SK-N-SH treated with all-trans-retinoic acid at 6 μM for 48 hours (cell line): ENCODE measurements at places on chromosomes 2 and 18.

DNA sequence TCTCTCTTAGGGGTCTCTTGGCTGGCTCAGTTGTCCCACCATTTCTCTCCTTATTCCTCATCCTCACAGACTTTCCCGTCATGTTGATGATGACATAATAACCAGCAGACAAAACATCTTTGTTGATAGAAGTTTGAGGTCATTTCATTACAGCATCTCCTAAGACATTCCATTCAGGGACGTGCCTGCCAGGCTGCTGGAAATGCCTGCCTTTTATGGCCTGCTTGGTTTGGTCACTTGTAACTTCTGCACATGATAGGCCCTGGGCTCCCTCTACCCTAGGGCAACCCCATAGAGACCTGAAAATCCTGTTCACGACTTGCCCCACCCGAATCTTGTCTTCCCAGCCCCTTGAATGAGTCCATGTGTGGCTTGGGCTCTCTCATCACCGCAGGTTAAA, 81.7 kb downstream of the SDC1 start:
- no peak for ATAC-seq

DNA sequence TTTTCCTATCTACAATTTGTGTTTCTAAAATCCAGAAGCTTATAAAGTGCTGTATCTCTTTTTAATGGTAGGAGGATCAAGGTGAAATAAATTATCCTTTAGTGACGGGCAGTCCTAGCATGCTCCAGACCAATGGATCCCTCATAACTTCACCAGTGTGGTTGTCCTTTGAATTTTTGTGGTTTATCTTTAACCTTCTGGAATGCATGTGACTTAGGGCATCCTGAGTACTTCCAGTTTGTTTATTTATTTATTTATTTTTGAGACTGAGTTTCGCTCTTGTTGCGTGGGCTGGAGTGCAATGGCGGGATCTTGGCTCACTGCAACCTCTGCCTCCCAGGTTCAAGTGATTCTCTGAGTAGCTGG, 40.4 kb downstream of the NUP35 start:
- ATAC-seq, result peak; percentile 47; the same call in 1 of the 3 replicates

- ATAC-seq, result no peak
Observed at GRCh38 chr2:222280795-222281194, 18.0 kb downstream of the PAX3 start.

DNA sequence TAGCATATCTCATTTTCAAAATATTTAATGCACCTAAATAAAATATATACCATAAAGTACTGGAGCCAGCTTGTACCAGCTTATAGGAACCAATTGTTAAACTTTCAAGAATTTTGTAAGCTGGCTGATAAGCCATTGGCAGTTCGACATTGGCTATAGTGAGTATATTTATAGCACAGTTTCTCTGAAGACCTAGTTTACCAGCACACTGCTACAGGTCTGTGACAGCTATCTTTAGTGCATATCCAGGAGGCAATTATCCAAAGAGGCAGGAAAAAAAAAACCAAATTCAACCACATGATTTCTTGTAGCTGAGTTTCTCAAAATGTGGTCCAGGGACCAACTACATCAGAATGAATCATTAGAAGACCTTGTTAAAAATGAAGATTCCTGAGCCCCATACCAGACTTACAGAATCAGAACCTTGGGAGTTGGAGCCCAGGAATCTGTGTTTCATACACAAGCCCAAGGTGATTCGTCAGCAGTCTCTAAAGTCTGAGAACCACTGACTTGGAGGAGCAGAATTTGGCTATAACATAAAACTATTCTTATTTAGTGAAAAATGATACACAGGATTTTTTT, 279.0 kb upstream of the NRP2 start:
- ATAC-seq, result no peak

GRCh38 chr2:232537499-232537898, 2.0 kb upstream of the CHRNG start:
- ATAC-seq, result no peak

DNA sequence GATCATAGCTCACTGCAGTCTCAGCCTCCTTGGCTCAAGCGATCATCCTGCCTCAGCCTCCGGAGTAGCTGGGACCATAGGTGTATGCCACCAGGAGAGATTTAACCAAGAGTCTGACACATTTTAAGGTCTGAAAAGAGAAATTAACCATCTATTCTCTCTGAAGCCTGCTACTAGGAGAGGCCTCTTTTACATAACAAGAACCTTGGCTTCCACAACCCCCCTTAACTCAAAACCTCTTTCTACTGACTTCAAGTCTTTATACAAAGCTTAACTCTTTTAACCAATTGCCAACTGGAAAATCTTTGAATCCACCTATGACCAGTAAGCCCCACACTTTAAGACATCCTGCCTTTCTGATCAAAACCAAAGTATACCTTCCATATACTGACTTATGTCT, 279.9 kb upstream of the CELF4 start:
- ATAC-seq, result no peak

DNA sequence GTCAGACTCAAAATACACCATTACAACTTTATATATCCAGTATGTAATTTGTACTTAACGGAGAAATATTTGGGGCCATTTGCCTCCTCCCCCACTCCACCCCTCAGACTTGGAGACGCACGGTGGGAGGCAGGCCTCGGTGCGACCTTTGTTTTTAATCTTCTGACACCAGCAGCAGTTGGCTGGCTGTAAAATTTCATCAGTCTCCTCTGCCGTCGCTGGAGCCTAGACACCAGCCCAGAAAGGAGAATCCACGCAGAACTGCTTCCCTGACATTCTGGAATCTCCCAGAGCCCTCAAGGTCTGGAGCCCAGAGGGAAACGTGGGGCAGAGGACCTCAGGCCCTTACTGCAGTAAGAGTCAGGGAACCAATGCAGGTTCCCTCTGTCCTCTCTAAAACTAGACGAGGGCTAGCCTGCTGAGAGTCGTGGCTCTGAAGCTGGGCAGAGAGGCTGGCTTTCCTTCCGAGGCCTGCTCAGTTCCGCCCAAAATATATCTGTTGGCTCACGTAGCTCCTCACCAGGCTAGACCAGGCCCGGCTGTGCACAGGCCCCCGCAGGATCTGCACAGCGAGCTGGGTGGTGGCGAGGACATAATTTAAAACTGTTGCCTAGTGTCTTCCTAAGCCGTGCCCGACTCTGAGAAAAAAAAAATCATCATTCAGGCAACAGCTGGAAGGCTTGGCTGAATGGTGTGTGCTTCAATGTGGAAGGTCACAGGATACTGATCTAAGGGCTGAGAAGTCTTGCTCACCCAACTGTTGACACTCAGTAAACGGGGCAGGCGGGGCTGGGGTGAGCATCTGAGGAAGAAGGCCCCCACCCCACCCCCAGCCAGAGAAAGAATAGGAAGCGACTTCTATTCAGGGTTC, 40.4 kb downstream of the EN1 start:
- no peak for ATAC-seq

GRCh38 chr18:29457316-29457889, 1280.5 kb upstream of the CDH2 start:
- ATAC-seq, result no peak

GRCh38 chr2:123895651-123896050, 129.4 kb upstream of the CNTNAP5 start:
- no peak for ATAC-seq

DNA sequence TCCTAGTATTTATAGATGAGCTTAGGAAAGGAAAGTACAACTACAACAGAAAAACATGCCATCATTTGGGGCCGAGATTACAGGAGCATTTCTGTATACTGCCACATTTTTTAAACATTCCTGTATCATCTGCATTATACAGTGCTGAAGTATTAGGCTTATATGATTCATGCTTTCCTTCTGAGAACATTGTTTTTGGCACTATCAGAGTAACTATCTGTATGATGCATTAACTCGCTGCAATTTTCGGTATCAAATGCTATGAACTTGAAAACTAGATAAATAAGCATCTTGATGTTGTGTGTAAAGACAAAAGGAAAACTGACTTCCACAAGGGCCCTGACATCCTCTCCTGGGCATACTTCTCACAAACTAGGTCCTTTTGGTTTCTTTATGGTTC, 102.0 kb downstream of the RIT2 start:
- peak; percentile 84 for ATAC-seq

- no peak for ATAC-seq
Observed at GRCh38 chr18:5173646-5174045, 23.4 kb downstream of the AKAIN1 start.

DNA sequence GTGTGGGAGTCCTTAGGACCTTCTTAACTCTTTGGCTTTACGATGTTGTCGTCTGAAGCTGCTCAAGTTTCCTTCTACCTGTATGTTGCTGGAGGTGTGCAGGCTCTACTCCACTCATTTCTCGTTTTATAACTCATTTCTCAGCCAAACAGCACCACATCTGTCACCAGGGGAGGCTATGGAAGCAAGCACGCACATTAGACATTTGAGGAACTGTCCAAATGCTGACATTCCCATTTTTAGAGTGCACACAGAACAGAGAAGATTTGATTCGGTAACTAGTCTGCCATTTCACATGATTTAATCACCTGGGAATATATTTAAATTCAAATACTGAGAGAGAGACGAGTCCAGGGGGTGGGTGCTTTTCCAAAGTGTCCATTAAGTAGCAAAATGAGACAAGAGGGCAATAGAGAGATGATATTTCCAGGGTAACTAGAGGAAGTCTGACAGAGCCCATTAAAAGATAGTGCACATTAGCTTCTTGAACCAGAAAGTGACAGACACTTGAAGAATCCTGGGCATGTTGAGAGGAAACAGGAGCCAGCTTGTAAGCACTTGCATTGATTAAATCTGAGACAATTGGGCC, 793.3 kb downstream of the TDRD15 start:
- no peak for ATAC-seq

DNA sequence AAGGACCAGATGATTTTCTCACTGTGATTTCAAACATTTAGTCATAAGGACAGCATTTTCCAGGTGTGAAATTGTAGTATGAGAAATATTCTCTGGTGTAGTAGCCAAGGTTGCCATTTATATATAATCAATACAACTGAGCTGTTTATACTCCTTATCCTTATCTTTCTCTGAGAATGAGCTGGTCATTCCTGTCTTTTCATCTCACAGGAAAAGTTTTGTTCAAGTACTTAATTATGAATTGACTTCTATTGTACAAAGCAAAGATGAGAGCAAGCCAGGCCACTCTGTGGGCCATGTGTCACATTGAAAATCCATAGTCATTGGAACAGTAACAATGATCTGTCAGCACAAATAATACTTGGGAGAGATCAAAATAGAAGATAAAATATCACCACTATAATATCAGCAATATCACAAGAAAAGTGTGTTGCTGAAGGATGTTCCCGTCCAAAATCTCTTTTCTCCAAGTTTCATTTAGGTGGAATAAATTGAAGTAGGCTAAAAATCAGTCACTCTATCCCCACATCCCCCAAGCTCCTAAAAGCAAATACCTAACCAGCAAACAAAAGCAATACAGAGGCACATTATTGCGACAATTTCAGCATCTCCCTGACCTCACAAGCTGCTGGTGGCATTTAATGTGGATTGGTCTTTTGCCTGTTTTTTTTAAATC, 2.1 kb downstream of the RIT2 start:
- no peak for ATAC-seq

GRCh38 chr2:16890081-16890480, 224.4 kb upstream of the CYRIA start:
- ATAC-seq, result no peak

DNA sequence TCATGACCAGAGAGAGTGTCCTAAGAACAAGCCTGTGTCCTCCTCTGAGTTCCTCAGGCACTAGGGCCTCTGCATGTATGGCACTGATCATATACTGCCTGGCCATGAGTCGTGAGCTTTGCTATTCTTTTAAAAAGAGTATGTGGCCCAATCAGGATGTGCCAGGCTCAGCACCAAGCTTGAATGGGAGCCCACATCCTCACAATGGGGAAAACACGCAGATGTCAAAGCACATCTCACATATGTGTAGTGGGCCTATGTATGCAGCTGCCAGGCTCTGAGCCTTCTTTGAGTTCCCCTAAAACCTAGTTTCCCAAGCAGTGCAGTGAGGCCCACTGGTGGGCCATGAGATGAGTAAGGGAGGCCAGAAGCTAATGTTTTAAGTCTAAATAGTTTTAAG, 69.9 kb upstream of the SLC1A4 start:
- no peak for ATAC-seq

- ATAC-seq, result no peak
Observed at GRCh38 chr2:239498981-239499634, 98.3 kb upstream of the HDAC4 start.

DNA sequence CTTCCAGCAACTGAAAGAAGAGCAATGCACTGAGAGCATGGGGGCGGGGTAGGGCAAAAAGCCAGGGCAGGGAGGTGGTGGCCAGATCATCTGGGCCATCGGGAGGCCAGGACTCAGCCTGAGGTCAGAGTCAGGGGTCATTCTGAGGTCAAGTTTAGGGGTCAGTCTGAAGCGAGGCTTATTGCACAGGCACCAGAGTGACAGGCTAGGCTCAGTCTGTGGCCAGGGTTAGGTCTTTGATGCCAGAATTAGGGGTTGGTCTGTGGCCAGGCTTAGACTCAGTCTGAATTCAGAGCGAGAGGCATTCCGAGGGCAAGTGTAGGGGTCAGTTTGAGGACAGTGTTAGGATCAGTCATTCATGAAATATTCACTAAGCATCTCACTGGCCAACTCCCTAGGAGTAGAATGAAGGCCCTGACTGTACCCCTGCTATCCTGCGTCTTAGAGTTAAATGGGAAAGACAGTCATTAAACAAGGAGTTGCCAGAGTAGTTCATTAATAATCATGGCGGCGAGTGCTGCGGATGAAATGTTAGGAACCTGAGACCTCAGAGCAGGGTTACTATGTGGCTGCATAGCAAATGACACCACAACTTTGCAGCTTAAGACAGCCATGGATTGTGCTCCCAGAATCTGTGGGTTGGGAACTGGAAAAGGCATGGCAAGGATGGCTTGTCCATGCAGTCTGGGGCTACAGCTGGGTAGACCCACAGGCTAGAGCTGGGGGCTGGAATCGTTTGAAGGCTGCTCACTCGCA, 198.7 kb downstream of the CYP26B1 start:
- no peak for ATAC-seq

GRCh38 chr2:231546014-231546715, 15.9 kb upstream of the NMUR1 start:
- no peak for ATAC-seq

DNA sequence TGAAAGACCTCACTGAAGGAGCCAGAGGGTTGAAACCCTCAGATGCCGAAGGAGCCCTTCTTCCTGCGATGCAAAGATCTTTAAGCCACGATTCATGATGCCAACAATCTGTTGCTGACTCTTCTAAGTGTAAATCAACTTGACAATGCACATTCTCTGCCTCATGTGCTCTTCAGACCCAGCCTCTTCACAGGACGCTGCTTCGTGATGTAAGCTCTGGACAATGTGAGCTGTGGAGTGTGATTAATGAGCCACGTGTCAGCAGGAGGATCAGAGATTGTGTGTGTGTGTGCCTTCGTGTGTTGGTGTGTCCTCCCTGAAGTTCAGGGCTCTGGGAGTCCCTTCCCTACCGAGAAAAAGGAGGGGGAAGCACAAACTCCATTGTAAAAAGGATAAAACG, 26.5 kb upstream of the TWIST2 start:
- peak; percentile 47; the same call in 1 of the 3 replicates for ATAC-seq

GRCh38 chr2:20676353-20677215, 9.6 kb downstream of the GDF7 start:
- ATAC-seq, result no peak
